ENCODE measurements at places on chromosomes 4 and X. TPM values are rescaled to one million over a fixed set of nuclear protein-coding genes. Genes with fewer than 3 reads are reported as not detected.

GAGE1 gene
- total RNA-seq: not detected

HERC5 gene
- total RNA-seq: 9.1 TPM

NLGN3 gene
- total RNA-seq: 3.1 TPM

PLXNB3 gene
- total RNA-seq: 5.9 TPM

SLC10A6 gene
- total RNA-seq: not detected

CXorf51B gene
- not detected for total RNA-seq

EXOSC9 gene
- total RNA-seq: 30.1 TPM

LAMP2 gene
- total RNA-seq: 106 TPM

ZMAT1 gene
- 7.2 TPM for total RNA-seq

HSD17B11 gene
- total RNA-seq: 79.2 TPM

CT45A5 gene
- not detected for total RNA-seq

TCEAL7 gene
- 74.0 TPM for total RNA-seq

GAGE2A gene
- total RNA-seq: not detected

COL4A6 gene
- 39.0 TPM for total RNA-seq

FGF13 gene
- total RNA-seq: 59.1 TPM

AR gene
- total RNA-seq: 25.1 TPM

NXF2B gene
- total RNA-seq: not detected

PPEF2 gene
- not detected for total RNA-seq

ELMOD2 gene
- total RNA-seq: 74.6 TPM

IDS gene
- total RNA-seq: 44.3 TPM

NEXMIF gene
- total RNA-seq: 3.8 TPM

PSAPL1 gene
- 0.05 TPM for total RNA-seq

TLR8 gene
- total RNA-seq: 1.7 TPM

Measured in urinary bladder (tissue), 4 donors.